ENCODE measurements at places on chromosomes 7 and 10.

DNA sequence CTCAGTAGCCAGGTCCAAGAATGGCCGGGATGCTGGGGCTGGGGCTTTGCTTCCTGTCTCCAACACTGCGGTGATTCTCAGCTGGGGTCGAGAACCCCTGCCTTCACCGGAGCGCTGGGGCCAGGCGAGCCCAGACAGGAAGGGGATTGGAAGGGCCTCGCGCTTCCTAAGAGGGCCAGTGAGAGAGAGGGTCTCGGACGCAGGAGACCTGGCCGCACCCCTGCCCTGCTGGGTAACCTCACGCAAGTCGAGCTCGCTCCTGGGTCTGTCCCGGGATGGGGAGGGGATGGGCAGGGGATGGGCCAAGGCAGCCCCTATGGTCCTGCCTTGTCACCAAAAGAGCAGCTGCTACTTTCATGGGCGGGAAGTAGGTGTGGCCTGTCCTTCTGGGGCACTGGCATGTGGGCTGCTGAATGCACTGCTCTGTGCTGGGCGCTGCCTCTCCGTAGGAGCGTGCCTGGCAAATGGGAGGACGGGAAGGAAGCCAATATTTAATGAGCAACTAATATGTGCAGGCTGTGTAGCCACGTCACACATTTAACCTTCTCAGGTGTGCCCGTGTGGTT, 20.0 kb downstream of the KCNK18 start:
- no peak for DNase-seq

DNA sequence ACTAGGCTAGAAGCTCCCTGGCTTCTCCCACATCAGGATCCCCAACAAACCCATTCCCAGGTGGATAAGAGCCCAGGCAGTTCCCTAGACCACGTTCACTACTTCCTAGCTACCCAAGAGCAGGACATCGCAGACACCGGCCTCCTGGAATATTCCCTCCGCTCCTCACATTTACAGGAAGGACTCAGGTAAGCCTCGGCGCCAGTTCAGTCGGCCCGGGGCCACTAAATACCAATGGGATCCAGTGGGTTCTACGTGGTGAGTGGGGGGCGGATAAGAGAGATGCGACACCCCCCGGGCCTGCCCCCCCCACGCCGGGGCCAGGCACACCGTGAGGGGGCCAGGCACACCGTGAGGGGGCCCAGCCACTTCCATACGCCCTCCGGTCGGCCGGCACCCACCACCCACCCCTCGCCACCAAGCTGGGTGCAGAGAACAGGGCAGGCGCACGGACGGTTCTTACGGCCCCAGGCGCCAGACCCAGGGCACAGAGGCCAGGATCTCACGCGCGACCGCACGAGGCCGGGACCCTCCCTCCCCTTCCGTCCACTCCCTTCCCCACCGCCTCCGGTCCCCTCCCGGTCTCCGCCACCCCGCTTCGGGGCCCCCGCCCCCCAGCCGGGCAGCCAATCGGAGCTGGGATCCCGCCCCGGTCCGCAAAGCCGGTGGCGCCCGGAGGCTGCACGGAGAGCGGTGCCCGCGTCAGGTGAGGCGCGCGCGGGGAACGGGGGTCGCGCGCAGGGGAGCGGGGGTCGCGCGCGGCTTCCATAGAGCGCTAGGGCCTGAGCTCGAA, at the start of gene BLVRA:
BLVRA (plus strand) TSS at position 652 of the 793 bp plus-strand sequence. CDS start 12,479 bp downstream, outside the sequence.
- DNase-seq = peak; percentile 17

DNA sequence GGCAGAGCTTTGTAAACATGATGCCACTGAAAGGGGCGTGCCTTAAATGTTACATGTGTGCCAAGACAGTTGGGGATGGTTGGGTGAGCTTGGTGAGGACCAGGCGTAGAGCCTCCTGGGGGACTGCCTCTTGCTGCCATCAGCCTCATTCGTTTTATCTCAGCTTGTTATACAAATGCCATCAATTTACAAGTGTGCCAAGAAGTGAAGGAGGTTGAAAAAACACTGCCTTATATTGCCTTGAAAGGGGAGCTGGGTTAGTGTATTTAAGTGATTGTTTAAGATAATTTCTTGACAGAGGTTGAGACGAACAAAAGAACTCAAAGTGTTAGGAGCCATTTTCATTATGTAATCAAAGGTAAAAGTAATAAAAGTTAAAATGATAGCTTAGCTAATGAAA, 354.7 kb downstream of the PHTF2 start:
- DNase-seq = no peak

DNA sequence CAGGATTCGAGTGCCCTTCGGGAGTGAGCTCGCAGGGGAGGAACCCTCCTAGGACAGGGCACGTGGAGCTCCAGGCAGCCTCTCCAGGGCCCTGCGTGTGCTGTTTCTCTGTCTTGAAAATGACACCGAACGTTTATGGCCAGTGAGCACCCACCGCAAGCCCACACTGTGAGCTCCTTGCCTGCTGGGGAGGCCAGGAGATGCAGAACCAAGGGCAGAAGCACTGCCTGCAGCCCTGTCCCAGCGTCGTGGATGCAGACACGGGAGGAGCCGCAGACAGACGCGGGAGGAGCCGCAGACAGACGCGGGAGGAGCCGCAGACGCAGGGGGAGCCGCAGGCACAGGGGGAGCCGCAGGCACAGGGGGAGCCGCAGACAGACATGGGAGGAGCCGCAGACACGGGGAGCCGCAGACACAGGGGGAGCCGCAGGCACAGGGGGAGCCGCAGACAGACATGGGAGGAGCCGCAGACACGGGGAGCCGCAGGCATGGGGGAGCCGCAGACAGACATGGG, 314.4 kb downstream of the PTPRN2 start:
- DNase-seq = no peak

DNA sequence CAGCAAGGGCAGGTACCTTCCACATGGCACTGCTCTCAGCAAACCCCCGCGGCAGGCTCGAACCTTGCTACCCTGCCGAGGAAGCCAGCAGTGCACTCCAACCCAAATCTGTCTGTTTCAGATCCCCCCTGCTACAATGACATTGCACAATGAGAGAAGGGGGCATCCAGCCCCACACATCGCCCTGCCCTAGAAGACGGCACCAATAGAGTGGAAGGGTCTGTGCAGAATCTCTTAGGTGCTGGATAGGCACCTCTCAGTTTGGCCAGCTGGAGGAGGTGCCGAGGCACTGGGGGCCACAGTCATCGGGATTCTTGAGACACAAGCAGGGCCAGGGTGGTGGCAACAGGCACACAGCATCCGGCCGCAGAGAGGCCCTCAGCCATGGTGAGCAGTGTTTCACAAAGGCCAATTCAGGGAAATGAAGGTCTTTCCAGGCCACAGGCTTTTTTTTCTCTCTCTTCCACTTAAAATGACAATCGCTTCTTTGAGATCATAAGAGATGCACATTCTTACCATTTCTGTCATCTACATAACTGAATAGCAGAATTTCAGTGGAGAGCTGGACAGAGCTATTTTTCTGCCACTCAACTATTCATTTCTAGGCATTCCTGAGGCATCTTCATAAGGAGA, 281.3 kb downstream of the TNS3 start:
- DNase-seq = no peak

DNA sequence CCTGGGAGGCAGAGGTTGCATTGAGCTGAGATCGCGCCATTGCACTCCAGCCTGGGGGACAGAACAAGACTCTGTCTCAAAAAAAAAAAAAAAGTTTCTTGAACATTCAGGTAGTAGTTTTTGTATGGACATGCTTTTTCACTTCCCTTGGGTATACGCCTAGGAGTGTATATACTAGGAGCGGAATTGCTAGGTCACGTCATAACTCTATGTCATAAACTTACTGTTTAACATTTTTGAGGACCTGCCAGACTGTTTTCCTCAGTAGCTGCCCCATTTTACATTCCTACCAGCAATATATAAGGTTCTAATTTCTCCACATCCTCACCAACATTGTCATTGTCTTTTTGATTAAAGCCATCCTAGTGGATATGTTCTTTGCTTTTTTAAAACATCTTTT, 51.6 kb downstream of the MKI67 start:
- DNase-seq = no peak

DNA sequence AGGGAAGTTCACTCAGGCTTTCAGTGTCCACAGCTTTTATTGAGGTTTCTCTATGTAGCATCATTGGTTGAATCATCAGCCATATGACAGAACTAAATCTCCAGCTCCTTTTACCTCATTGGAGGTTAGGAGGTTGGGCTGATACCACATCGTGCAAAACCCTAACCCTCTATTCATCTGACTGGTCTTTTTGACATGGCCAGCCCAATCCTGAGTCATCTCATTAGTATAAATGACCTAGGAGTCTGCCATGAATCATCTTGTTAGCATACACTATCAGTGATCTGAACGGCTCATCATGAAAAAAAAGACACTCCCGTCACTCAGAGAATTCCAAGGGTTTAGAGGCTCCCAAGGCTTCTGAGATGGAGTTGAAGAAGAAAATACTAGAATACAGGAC, 669.8 kb upstream of the POT1 start:
- no peak for DNase-seq
